ENCODE measurements at places on chromosomes 12 and 14.

- peak; percentile 14 for DNase-seq
Observed at GRCh38 chr12:126772171-126772864, 1494.7 kb upstream of the TMEM132C start.

- DNase-seq: peak; percentile 8
Observed at GRCh38 chr12:104790296-104791125, 167.6 kb downstream of the SLC41A2 start.

- DNase-seq: no peak
Observed at GRCh38 chr12:71703206-71703605, 17.3 kb downstream of the TMEM19 start.

DNA sequence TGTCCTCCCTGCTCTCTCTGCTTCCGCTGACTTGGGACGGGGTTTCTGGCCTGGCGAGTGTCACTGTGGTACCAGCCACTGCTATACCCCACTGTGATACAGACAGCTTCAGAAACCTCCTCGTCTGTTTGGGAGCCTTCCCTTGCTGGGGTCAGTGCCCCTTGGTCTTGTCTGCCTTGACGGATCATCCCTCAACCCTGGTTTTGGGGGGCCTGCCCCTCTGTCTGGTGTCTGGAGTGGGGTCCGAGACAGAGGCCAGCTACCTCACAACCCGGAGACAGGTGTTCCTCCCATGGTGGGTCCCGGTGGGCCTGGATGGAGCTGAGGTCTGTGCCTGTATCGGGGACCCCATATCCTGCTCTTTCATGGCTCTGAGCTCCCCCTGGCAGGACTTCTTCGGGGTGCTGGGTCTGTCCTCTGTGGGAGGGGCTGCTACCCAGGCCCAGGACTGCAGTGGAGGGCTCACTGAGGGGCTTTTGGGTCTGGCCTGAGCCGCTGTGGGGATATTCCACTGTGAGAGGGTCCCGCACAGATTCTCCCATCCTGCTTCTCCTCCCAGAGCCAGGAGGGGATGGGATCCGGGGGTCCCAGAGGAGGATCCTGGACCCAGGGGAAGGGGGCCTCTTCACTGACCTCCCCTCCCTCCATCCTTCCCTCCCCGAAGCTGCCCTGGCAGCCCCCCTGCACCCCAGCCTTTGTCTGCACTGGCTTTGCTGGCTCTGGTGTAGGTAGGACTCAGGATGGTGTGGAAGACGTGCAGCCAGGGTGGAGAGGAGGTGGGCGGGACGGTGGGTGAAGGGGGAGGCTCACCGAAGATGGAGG, 365.5 kb downstream of the TMEM121 start:
- no peak for DNase-seq

DNA sequence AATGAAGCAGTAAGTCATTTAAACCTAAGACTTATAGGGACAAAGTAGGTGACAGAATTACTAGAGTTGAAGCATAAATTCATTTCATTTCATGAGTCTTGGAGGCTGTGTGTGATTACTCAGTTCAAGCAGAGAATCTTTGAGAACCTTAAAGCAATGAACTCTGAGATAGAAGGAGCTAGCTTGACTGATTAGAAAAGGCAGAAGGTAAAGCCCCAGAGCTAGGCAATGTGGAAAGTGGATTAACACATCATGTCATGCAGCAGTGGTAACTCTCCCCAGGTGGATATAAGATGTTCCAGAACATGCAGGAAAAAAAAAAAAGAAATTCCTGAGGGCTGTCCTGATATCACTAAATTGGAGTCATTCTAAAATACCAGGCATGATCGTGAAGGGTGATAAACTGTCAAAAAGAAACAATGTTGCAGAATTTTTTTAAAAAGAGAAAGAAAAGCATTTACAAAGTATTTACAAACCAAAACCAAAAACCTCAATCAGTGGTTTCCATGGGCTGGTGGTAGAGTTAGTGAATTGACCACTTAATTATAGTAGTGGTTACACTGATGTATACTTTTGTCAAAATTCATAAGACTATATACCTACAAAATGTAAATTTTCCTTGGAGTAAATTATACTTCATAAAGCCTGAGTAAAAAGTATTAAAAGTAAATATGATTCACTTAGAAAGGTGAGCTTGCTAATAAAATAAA, 12.7 kb upstream of the SLC16A7 start:
- DNase-seq: no peak

GRCh38 chr12:46300910-46301309, 32.1 kb upstream of the SLC38A1 start:
- DNase-seq: no peak

Data from activated T-helper 1 cell treated with Interleukin-2 at 50 U/mL for 16 hours (primary cell).